ENCODE measurements at places on chromosomes 2 and 18.
A peak's percentile ranks its signal among the peaks of the same experiment; 100 is the strongest.

DNA sequence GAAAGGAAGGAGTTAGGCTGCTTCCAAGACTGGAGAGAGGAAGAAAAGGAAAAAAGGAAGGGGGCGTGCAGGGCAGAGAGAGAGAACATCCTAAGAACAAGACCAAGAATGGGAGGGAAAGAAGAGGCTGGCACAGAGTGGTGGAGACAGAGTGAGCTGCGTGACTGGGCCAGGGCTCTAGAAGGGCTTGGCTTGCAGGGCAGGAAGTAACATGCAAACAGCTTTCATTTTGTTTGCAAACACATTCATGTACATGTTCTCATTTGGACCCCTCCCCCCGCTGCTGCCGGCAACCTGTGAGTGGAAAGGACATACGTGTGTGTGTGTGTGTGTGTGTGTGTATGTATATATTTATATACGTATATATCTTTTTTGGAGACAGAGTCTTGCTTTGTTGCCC is 46.8 kb upstream of the DNMT3A start:
- DNase-seq: no peak

- DNase-seq: no peak
These were observed 69.6 kb downstream of the MYO1B start for GRCh38 chr2:191314697-191315364.

GRCh38 chr2:180646756-180647155 is 333.6 kb upstream of the UBE2E3 start:
- no peak for DNase-seq

DNA sequence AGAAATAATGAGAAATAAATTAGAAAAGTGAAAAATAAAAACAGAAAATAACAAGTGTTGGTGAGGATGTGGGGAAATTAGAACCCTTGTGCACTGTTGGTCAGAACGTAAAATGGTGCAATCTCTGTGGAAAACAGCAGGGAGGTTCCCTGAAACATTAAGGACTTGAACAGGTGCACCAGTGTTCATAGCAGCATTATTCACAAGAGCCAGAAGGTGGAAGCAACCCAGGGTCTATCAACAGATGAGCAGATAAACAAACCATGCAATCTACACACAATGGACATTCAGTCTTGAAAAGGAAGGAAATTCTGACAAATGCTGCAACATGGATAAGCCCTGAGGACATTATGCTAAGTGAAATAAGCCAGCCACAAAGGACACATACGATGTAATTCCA is 58.2 kb upstream of the TFCP2L1 start:
- no peak for DNase-seq

DNA sequence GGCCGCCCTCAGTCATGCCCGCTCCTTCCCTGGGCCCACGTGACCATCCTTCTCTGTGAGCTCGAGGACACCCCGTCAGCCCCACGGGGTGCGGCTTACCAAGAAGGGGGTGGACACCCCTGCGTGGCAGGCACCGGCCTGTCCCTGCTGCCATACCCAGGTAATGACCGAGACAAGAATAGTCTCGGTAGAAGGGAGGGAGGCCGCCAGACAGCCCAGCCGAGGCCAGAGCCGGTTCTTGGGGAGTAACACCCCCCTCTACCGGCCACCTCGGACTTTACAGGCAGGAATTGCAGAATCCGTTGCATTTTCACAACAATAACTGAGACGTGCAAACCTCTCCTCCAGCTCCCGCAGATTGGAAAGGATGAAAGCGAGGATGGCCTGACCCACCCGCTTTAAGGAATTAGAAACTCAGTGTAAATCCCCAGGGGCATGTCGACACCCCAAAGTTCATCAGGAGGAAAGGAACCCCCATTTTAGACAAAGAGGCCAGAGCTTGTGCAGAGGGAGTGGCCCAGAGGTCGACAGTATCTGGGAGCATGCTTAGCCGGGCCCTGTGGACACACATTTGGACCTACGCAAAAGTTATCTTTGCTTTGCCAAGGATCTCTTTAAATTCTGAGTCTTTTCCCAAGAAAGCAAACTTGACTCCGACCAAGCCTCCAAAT is 60.1 kb upstream of the GLI2 start:
- DNase-seq: peak; percentile 33

GRCh38 chr2:109336296-109336695 is 207.3 kb downstream of the SH3RF3 start:
- DNase-seq: no peak

DNA sequence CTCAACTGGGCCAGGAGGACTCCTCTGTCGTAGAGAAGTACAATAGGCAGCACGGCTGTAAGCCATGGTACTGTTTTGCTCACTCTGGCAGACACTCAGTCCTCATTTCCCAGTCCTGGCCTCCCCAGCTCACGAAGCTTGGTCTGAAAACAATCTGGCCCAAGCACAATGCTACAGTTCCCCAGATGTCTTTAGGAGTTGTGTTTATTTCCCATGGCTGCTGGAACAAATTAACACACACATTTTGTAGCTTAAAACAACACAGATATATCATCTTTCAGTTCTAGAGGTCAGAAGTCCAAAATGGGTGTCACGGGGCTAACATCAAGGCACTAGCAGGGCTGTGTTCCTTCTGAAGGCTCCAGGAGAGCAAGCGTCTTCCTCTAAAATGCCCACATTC is 13.0 kb downstream of the FABP1 start:
- DNase-seq: no peak

- no peak for DNase-seq
These were observed 4.9 kb downstream of the KDM3A start for GRCh38 chr2:86446060-86446459.

DNA sequence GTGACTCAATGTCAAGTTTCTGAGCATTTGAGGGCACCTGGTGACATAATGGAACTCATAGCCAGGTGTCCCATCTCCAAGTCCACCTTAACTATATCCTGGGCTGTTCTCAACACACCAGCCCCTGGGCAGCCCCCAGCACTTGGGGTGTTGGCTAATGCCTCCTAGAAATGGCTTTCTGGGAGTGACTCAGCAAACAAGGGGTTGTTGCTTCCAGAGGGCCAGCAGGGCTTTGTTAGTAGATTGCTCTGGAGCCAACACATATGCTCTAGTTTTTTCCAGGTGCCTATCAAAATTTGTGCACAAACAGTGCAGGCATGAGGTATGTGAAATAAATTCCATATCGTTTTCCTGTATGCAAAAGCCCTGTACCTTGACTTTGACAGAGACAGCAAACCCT is 448.4 kb downstream of the SLC4A3 start:
- DNase-seq: no peak

DNA sequence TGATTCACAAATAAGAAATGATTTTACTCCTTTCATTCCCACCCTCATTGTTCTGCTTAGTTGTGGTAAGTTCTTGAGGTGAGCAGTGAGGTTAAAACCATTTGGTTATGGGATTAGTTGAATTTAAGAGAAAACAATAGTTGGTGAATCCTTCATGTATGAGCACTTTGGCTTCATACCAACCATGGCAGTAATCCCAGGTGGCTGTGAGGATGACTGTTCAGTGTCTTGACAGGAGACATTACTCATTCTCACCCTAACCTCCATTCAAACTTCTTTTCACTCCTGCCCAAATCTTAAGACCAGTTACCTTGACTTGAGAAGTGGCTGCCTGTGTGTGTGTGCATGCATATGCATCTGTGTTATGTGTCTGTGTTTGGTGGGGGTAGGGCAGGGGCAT is 143.1 kb downstream of the SETBP1 start:
- no peak for DNase-seq

DNA sequence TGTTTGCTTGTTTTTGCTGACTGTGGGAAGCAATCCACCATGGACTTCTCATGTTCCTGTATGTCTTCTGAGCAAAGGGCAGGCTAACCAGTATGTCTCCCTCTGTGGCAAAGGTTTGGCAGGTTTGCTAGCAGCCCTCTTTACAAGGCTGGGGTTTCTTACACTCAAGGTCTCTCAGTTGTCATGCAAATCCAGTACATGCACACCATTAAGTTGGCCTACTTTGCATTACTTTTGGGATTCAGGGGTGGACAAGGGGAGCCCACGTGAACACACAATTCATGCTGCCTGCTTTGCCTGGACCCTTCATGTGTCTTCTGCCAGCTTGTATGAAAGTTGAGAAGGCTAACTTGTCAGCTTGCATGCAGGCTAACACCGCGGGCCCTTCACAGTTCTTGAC is 134.9 kb downstream of the LRRTM4 start:
- no peak for DNase-seq

DNA sequence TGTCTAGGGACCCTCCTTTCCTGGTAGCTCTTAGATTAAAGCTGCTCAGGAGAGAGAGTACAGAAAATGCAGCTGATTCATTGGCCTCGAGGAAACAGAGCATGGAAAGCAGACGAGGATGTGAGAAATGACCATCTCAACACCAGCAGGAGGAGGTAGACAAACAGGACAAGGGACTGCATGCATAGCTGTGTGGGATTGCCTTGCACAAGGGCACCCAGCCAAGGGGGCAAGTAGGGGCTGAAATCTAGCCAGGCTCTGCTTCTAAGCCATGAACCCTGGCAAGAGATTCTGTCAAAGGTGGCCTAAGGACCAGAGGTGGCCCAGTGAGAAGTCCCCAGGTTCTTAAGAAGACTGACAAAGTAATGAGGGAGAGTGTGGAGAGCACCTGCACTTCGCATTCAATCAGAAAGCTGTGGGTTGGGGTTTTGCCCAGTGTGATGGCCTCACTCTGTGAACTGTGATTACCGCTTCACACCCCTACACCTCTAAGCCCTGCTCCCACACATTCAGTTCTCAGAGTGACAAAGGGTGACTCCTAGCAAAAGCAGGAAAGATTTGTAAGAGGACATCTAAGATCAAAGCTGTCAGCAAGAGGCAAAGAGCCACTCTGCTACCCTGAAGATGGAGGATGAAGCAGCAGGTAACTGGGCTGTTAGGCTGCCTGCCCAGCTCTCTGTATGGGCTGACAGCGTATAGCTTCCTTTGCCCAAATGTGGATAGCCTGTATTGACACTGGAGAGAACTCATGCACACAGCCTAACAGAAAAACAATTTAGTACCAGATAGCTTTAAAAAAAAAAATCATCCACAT is 151.3 kb upstream of the PELI1 start:
- DNase-seq: no peak

GRCh38 chr2:100645695-100646429 is 83.1 kb downstream of the PDCL3 start:
- DNase-seq: no peak

DNA sequence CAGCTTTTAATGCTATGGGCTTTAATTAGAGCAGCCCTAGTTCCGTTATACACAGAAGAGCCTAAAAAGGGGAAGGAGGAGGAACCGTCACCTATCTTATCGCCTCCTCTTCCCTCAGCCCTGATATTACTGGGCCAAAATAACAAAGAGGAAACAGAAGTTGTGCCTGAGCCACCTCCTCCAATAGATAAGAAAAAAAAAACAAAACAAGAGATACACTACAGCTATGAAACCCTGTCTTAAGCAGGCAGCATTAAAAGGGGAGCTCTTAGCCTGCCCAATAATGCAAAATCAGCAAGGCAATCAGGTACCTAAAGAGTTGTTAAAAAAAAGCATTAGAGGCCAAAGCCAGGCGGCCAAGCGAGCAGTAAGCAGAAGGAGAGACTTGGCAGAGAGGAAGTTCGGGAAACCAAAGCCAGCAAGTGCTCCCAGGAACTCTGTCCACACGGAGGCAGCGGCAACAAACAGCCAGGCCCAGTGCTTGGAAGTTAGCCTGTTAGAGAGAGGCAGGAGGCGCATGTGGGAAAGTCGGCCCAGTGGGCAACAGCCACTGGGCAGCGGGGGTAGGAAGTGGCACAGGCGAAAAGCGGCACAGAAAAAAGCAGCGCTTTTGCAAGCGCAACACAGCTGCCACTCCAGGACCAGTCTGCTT is 41.8 kb upstream of the PDK1 start:
- DNase-seq: peak; percentile 71

DNA sequence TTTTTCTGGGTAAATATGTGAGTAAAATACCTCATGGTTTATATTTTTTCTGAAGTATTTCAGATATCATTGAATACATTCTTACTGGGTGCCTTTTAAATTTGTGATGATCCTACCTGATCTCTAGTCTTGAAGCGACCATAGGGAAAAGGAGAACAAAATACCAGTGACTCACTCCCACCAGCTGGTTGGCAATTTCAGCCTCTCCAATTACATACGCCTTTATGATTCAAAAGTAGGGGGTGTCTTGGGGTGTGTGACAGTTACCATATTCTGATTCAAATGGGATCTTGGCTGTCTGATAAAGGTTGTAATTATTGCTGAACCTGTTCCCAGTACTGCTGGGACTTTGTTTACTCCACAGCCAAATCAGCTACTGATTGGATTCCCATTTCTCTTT is 175.9 kb upstream of the NXPH2 start:
- DNase-seq: no peak

- DNase-seq: no peak
These were observed 31.1 kb downstream of the DNMT3A start for GRCh38 chr2:25310709-25310964.

GRCh38 chr2:240227538-240228428 is 87.3 kb upstream of the OTOS start:
- DNase-seq: no peak

DNA sequence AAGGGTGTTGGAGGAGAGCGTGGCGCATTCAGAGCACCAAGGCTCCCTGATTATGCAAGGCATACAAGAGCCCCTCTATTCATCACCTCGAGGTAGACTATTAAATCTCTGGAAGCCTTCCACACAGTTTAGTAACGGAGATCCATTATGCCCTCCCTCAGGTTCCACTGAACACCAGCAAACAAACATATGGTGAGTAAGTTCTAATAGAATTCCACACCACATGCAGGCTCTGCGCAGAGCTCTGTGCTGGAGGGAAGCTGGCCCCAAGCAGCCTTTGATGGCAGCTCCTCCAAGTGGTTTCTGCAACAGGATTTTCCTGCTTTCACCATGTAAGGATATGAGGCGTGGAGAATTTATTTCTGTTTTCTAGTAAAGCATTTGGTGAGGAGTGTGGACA is 238.6 kb downstream of the C1D start:
- no peak for DNase-seq

- DNase-seq: no peak
These were observed 17.2 kb upstream of the KCTD1 start for GRCh38 chr18:26565514-26565913.
